Large intestine (tissue), 12 donors: ENCODE measurements at places on chromosomes 2 and 18.

DNA sequence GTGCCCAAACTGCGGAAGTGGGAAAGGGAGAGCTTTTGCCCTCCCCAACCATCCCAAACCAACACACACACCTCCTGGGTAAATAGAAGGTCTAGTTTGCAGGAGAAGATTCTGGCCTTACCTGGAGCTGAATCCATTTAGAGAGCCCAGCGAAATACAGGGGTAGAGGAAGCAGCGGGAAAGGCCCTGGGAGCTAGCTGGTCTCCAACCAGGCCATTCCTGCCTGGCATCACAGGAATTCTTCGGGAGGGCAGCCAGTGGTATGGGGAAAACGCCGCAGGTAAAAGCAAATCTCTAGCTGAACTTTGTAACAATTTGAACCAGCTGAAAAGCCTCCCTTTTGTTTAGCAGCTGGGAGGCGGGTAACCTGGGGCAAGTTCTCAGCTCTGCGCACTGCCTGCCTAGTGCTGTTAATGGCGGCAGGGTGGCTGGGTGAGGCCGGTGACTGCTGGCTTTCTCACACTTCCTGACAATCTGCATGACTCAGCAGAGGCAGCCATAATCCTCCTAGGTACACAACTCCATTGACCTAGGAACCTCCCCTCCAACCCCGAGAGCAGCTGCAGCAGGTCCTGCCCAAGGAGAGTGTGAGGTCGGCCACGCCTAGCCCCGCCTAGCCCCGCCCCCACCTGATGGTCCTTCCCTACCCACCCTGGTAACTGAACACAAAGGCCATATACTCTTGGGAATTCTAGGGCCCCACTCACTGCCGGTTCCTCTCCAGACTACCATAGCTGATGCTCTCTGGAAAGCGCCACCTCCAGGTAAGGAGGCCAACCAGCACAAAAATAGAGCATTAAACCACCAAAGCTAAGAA is 483.8 kb upstream of the REG3G start:
- no peak for DNase-seq

DNA sequence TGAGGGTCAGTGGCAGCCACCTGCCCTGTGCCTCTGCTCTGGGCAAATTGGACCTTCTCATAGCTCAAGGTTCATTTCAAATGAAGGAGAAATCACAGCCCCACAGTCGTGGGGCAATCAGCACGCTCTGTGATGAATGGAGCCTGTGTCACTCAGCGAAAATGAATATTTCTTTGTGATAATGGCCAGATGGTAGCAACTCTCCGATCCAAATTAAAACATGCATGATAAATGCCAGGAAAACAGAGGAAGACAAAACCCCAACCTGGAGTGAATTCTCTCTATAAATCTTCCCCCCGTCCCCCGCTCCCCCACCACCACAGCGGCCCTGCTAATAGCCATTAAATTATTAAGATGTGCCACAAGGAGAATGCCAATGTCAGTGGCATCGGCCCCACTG is 258.4 kb downstream of the CELF4 start:
- no peak for DNase-seq

DNA sequence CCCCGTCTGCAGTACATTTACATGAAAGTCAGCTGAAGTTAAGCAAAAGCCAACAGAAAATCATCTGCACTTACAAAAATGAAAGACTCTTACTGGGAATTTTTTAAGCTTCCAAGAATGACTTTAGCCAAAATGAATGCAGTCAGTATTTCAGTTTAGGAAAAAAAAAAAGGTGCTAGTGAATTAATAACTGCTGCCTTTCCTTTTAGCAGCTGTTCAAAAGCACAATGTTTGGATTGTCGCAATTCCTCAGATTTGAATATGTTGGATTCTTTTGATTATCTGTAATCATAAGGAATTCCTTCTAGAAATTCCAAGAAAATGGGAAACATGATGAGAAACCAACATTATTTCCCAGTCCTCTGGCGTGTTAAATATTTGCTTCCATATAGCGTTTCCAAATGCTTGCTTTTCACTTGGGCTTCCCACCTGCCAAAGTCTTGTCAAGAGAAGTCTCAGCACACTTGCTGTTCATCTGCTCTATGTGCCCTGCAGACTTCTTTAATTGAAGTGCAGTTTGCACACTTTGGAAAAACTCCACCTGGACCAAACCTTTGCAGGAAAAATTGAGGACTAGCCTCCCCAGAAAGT is 653.0 kb upstream of the SLC39A10 start:
- no peak for DNase-seq

GRCh38 chr18:74511823-74512222 is 15.7 kb downstream of the CNDP2 start:
- DNase-seq = no peak

DNA sequence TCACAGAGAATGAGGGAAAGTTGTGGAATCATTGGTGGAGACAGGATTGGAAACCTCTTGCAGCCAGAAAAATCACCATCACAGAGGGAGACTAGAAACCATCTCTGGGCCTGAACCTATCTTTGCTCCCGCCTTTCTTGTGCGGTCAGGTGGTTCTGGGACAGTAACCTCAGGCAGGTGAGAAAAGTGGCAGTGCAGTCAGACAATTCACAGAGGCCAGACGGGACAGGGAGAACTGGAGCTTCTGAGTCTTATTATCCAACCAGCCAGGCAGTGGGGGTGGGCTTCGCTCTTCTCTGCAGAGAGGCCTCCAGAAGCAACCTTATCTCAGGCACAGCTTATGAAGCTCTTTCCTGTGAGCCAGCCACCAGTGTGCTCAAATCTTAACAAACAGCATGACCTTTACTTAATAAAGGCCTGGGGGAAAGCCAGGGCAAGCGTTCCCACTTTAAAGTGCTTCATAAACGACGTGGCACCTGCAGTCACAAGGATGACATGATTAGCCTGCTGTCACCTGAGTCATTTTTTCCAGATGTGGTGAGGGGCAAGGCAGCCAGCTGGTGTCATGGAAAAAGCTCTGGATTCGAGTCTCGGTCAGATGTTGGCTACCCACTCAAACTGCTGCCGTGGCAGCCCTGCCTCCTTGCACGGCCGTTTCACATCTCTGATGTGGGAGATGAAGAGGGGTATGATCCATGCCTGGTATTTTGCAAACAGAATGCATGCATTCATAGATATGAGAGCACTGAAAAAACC is 109.7 kb downstream of the B3GNT2 start:
- DNase-seq = no peak
